ENCODE measurements at places on chromosomes 7 and 10.

DNA sequence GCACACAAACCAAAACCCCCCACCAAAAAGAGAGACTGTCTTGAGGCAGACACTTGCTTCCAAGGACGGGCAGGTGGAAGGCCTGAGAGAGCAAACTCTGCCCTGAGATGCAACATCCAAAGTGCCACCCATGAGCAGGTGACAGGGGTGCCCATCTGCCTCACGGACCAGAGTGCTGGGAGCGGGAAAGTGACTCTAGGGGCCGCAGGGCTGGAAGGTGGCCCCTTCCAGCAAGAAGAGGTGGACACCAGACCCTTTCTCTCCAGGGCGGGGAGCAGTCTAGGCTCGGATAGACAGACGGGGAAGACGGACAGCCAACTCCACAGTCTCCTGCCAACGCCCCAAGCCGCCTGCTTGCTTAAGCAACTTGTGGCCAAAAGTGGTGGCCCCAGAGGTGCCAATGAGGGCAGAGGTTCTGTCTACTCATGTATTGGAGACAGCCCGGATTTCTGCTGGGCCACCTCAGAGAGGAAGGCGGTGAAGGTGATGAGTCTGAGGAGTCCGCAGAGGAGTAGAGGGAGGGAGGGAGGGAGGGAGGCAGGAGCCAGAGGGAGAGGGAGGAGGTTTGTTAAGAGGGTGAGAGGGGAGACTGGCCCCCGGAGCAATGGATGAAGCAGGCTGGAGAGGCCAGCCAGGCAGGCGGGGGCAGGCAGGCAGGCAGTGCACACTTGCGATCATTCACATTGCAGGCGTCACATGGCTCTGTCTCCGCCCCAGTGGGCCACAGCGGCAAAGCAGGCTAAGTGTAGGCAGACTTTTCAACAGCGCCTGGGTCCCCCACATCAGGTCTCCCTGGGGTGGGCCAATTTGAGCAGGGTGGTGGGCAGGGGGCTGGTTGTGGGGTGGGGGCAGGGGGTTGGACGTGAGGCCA is 65.6 kb downstream of the SLC29A4 start:
- no peak for DNase-seq

- DNase-seq: no peak
These were observed 90.1 kb upstream of the ANKRD1 start for GRCh38 chr10:91010952-91011351.

GRCh38 chr10:3194871-3195270 is 22.3 kb upstream of the PITRM1 start:
- DNase-seq: no peak

DNA sequence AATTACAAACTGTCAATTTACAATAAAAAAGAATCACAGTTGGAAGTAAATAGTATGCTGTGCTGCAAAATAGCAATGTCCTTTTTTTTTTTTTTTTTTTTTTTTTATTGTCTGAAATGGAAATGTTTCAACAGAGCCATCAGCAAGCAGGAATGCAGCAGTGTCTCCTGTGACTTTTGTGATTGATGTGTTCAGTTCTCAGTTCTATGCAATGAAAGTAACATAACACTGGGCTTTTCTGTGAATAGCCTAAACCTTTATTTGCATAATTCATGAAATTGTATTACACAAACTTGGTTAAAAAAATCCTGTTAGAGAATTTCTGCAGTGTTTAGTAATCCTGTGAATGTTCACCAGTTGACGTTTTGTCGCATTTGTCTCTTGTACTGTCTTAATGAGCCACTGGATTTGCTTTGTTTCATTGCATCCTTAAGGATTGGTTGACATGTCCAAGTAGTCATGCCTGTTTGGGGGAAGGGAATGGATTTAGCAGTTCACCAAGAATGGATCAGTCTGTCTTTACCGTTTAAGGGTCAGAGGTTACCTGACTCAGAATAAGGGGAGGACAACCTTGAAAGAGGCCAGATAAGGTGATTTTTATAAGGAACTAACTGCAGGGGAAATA is 192.7 kb downstream of the MLLT10 start:
- DNase-seq: peak; percentile 17

GRCh38 chr7:153044981-153045380 is 285.4 kb downstream of the ACTR3B start:
- no peak for DNase-seq

DNA sequence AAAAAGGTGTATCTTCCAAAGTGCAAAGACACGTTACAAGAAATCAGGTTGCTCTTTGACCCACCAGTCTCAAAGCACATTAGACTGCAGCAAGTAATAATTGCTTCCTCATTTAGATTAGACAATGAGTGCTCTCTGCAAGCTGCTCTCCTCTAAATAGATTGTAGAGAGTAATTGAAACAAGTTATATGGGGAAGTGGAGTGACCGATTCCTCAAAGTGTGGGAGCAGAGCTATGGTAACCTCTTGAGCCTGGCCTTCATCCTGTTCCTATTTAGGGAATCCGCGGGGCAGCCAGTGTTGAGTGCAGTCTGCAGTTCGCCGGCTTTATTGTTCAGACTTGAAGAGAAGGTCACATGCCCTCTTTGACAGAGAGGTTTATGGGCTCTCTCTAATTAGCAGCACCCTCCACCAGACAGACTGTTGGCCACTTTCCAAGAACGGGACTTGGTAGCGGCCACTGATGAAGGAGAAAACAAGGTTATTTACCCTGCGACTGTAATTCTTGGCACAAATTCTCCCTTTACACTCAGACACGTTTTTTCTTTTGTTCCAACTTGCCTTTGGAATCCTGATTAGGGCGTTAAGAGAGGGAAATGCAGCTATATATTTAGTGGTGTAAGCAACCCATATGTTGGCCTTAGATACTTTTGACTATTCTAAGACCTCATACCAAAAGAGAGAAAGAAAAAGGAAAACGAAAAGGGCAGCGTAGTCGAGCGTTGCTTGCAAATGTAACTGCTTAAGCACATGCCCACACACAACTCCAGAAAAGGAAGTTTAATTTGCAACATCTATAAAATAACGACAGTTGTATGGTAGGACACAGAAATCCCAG is 107.5 kb downstream of the REEP3 start:
- DNase-seq: peak; percentile 82

- DNase-seq: no peak
These were observed 186.7 kb upstream of the ANK3 start for GRCh38 chr10:60576130-60577069.

- DNase-seq: no peak
These were observed 7.2 kb downstream of the DBNL start for GRCh38 chr7:44051611-44052220.

GRCh38 chr10:3807928-3808496 is 23.0 kb upstream of the KLF6 start:
- no peak for DNase-seq

DNA sequence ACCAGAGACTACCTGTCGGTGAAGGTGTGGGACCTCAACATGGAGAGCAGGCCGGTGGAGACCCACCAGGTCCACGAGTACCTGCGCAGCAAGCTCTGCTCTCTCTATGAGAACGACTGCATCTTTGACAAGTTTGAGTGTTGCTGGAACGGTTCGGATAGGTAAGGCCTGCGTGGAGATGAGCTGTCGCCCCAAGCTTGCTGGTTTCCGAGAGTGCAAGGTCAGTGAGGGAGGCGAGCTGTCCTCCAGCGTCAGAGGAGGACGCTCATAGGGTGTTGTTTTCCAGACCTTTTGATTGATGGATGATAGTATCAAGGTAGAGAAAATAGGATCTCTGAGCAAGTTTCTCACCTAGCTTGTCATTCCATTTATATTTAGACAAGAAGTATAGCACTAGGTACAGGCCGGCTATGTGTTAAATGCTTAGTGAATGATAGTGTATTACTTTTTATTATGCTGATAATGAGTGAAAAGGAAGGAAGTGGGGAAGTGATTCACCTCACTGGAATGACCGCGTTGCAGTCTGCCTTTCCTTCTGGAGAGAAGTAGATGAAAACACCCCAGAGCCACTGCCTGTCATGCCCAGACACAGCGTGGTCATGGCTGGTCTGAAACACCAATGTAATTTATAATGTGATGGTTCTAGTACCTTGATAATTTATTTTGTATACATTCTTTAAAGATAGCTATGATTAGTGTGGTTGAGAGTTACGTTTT is 33.9 kb downstream of the BNIP3 start:
- DNase-seq: no peak

DNA sequence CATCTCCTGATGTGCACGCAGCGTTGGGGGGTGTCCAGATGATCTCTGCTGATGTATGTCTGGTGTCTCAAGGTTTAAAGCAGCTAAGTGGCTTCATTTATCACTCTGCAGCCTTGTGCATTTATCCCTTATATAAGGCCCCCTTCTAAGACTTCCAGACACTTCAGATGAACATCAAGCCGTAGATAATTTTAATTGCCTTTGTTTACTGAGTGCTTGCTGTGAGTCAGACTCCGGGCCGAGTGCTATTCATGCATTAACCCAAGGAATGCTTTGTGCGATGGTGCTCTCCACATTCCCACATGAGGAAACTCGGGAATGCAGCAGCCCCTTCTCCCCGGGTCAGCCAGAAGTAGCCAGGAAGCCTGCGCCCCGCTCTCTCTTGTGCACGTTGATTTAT is 328.6 kb upstream of the COBL start:
- no peak for DNase-seq

GRCh38 chr7:140053812-140054539 is 8.8 kb downstream of the PARP12 start:
- no peak for DNase-seq

DNA sequence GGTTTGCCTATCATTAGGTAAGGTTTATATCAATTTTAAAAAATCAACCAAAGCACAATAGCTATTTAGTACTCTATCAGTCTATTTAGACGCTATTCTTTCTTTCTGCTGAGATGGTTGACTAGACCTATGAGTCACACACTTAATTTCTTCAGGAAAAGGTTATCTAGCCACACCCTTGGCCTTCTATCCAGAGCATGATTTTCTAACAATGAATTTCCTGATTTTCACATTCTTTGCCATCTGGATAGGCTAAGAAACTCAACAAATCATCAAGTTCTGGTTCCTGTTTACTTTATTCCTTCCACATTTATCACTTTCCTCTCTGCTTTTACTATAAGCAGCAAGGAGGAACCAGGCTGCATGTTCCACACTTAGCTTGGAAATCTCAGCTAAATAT is 8.1 kb downstream of the PRPS1L1 start:
- DNase-seq: peak; percentile 51

DNA sequence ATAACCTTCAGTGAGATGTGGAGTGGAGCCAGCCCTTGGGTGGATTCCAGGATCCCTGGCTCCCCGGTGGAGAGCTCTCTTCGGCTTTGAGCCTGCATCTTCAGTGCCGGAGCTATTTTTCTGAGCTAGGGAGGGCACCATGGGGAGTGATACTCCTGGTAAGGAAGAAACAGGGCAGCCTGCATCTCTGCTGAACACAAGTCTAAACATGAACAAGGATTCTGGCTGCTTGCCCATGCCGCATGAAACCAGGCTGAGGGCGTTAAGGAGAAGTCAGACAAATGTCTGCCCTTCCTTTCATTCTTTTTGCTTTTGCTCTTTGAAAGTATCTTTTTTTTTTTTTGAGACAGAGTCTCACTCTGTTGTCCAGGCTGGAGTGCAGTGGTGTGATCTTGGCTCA is 60.4 kb downstream of the EVX1 start:
- no peak for DNase-seq

- no peak for DNase-seq
These were observed 7.3 kb downstream of the SKIDA1 start for GRCh38 chr10:21518149-21518640.

GRCh38 chr7:72283309-72283708 is 128.8 kb downstream of the CALN1 start:
- no peak for DNase-seq

GRCh38 chr7:37510043-37510634 is 61.5 kb upstream of the ELMO1 start:
- no peak for DNase-seq

GRCh38 chr10:35369049-35369611 is 32.8 kb downstream of the CCNY start:
- DNase-seq: peak; percentile 61

DNA sequence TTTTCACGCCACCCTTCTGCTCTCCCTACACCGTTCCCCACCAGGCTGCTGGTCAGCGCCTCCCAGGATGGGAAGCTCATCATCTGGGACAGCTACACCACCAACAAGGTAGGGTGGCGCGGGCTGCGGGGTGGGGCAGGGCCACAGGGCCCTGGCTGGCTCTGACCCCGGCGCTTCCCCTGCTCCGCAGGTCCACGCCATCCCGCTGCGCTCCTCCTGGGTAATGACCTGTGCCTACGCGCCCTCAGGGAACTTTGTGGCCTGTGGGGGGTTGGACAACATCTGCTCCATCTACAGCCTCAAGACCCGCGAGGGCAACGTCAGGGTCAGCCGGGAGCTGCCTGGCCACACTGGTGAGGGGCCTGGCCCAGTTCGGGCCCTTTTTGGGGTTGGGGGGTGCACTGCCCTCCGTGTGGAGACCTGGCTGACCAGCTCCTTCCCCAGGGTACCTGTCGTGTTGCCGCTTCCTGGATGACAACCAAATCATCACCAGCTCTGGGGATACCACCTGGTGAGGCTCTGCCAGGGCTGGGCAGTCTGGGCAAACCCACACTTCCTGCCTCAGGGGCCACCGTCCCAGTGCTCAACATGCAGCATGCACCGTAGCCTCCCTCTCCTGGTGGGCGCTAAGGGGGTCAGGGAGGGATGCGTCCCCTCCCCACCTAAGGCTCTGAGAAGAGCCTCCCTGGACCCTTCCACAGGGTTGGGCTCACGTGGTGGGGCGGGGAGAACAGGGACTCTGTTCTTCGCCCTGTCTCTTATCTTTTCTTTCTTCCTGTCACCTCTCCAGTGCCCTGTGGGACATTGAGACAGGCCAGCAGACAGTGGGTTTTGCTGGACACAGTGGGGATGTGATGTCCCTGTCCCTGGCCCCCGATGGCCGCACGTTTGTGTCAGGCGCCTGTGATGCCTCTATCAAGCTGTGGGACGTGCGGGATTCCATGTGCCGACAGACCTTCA is 4.0 kb downstream of the GNB2 start:
- no peak for DNase-seq

DNA sequence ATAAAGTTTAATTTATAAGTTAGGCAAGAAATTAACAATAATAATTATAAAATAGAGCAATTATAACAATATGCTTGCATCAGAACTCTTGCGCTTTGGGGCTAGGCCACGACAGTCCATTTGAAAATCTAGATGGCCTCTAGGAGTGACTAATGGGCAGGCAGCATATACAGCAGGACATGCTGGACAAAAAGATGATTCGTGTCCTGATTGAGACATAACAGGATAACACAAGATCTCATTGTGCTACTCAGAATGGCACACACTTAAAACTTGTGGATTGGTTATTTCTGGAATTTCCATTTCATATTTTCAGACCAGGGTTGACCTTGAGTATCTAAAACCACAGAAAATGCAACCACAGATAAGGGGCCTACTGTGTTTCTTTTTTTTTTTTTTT is 27.5 kb downstream of the CTNNA3 start:
- peak; percentile 76 for DNase-seq

DNA sequence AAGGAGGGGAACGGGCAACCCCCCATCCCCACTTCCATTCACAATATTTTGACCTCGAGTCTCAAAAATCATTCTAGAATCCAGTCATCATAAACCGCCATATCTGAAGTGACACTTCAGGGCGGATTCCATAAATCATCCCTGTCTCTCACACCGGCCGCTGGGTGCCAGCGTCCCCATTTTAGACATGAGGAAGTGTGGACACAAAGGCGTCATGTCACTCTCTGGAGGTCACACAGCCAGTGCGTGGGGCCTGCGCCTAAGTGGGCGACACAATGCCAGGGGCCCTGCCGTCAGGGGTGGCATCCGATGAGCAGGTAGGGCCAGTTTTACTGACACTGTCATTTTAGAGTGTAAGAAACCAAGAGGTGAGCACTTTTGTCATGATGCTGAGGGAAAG is 19.5 kb downstream of the KCNH2 start:
- no peak for DNase-seq

Measured in inflammatory macrophage treated with lipopolysaccharide for 1 hour (primary cell).